Left ventricle myocardium superior (tissue), 1 donor: ENCODE measurements at places on chromosomes 6 and 20. TPM values are rescaled to one million over a fixed set of nuclear protein-coding genes. Genes with fewer than 3 reads are reported as not detected.

- DNase-seq: no peak
Measured at GRCh38 chr20:57736738-57737347, 27.0 kb upstream of the PMEPA1 start.

DNA sequence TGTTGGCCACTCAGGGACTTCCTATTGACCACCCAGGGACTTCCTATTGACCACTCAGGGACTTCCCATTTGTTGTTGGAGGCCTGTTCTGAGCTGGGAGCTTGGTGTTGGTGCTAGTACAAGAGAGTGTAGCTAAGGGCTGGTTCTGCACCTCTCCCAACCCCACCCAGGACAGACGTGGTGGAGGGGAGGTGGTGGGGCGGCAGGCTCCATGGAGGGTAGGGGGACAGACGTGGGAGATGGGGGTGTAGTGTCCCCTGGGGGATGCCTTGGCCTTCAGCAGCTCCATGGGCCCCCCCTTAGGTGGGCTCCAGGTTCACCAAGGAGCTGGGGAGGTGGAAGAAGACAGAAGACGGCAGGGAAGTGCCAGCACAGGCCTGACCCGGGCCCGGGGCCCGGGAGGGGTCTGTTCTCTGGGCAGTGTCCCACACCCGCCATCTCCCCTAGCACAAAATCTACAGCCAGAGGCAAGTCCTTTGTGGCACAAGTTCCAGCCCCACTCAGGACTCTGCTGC, 33.9 kb downstream of the CHRNA4 start:
- DNase-seq: peak; percentile 12

- DNase-seq: peak; percentile 67
Measured at GRCh38 chr6:169289619-169290339, 36.1 kb upstream of the THBS2 start.

DNA sequence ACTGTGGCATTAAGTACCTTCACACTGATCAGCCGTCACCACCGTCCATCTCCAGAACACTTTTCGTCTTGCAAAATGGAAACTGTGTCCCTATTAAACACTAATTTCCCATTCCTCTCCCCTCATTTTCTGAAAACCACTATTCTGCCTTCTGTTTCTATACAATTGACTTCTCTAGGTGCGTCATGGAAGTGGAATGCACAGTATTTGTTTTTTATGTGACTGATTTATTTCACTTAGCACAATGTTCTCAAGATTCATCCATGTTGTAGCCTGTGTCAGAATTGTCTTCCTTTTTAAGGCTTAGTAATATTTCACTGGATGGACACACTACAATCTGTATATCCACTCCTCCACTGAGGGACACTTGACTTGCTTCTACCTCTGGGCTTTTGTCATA, 53.8 kb upstream of the PDE10A start:
- DNase-seq: no peak

GRCh38 chr6:1313767-1314503, 2.0 kb downstream of the FOXQ1 start:
- DNase-seq: no peak

- DNase-seq: no peak
Measured at GRCh38 chr6:3363296-3364025, 93.4 kb downstream of the SLC22A23 start.

DNA sequence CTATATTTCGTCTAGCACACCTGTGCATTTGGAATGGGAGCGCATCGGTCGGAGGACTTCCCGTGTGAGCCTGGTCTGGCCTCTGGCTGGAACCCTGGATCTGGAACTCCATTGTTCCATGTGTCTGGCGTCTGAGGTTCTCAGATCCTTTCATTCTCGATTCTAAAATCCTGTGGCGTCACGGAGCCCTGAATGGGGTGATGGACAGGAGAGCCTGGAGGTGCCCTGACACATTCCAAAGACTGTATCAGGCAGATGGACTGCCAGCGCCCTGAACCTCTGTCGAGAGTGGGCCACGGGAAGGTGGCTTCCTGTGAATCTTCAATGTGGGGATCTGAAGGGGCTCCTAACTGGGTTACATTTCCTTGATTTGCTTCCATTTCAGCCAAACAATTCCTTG, 20.6 kb downstream of the MYH7B start:
- no peak for DNase-seq

- DNase-seq: no peak
Measured at GRCh38 chr6:45616209-45616608, 238.5 kb upstream of the SUPT3H start.

- DNase-seq: no peak
Measured at GRCh38 chr6:3771407-3772011, 20.0 kb upstream of the PXDC1 start.

- DNase-seq: no peak
Measured at GRCh38 chr20:210809-211502, 16.1 kb upstream of the DEFB129 start.

GRCh38 chr6:151286214-151286613, 46.4 kb downstream of the AKAP12 start:
- DNase-seq: no peak

- DNase-seq: no peak
Measured at GRCh38 chr6:142297996-142298753, 3.6 kb upstream of the ADGRG6 start.

DNA sequence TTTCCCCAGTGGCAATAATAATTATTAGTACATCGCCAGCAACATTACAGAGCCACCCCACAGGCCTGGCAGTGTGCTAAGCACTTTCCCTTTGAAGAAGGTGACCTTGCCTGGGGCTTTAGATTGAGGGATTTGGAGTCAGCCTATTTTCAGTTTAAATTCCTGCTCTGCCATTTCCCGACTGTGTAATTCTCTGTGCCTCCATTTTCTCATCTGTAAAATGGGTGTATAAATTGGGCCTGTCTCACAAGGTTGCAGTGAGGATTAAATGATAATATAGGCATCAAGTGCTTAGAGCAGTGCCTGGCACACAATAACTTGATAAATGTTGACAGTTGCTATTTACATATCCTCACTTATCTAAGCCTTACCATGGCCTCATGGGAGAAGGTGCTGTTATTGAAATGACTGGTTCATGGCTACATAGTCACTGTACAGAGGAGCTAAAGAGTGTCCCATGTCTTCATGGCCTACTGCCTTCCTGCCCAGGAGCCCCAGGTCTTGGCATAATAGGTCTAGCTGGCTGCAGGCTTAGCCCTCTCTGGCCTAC, 5.1 kb upstream of the SCRT2 start:
- no peak for DNase-seq

GRCh38 chr20:33255005-33255404, 19.2 kb downstream of the BPIFA1 start:
- DNase-seq: no peak

GRCh38 chr6:39792540-39793450, 619 bp downstream of the DAAM2 start:
- DNase-seq: peak; percentile 49

DNA sequence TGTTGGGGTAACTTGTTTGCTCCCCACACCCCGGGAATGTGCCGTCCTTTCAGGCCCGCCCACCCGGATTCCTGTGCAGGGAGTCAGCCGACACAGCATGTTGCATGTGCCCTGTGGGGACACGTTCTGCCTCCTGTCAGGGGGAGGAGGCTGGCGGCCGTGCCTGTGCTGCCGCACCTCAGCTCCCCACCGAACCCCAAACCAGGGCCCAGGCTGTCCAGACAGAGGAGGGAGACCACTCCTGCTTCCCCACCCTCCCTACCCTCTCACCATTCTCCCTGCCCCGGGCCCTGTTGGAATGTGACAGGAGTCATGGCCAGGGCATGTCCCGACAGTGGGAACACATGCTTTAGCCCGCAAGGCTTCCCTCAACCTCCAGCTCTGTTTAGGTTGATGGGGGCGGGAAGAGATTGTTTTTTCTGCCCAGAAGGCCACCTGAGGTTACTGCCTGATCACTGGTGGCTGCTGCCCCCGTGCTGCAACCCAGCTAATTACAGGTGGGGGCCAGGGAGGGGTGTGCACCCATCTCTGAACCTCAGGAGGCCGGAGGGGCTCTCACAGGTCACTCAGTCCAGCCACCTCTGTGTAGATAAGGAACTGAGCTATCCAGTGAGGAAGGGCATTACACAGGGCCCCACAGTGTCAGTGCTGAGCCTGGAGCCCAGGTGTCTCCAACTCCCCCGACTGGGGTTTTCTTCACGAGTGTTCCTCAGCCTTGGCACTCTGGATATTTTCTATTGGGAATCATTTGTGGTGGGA, 13.6 kb downstream of the LRRC73 start:
- DNase-seq: peak; percentile 54

DNA sequence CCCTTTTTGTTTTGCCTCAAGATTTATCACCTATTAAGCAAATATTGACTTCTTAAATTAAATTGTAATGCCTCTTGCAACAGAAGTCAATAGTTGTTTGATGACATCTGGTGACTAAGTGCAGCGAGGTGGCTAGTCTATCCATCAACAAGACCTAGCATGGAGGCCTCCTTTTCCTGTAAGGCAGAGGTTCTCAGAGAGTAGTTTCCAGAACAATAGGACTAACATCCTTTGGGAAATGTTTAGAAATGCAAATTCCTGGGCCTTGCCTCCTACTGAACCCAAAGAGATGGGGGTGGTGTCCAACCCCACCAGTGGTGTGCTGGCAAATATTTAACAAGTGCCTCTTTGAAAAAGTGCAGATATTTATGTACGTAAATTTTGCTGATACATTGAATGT, 143.7 kb downstream of the SCP2D1 start:
- DNase-seq: no peak

GRCh38 chr6:143941852-143942627, 66.0 kb downstream of the PLAGL1 start:
- DNase-seq: peak; percentile 68

- no peak for DNase-seq
Measured at GRCh38 chr6:166592821-166593220, 6.3 kb upstream of the RAMACL start.

GRCh38 chr6:13419422-13420195, 67.8 kb downstream of the GFOD1 start:
- DNase-seq: no peak

DNA sequence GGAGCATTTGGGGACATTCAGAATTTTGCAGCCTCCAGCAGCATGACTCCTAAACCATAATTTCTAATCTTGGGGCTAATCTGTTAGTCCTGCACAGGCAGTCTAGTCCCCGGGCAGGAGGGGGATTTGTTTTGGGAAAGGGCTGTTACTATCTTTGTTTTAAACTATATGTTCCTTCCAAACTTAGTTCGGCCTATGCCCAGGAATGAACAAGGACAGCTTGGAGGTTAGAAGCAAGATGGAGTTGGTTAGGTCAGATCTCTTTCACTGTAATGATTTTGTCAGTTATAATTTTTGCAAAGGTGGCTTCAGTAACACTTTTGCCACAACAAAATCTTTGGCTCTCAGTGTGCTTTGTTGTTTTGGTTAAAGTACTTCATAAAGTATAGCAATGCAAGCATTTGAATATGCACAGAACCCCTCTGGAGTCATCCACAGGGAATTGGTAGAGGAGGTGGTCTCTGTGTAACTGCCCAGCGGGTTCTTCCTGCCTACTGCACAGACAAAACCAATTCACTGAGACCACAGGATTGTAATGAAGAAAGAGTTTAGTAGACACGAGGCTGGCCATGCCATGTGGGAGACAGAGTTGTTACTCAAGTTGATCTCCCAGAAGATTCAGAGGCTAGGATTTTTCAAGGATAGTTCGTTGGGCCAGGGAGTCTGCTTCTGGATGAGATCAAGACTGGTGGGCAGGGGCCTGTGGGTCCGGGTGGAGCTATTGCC, 224.1 kb upstream of the MYLIP start:
- no peak for DNase-seq

GRCh38 chr6:42212442-42212841, 5.2 kb downstream of the MRPS10 start:
- DNase-seq: no peak

DNA sequence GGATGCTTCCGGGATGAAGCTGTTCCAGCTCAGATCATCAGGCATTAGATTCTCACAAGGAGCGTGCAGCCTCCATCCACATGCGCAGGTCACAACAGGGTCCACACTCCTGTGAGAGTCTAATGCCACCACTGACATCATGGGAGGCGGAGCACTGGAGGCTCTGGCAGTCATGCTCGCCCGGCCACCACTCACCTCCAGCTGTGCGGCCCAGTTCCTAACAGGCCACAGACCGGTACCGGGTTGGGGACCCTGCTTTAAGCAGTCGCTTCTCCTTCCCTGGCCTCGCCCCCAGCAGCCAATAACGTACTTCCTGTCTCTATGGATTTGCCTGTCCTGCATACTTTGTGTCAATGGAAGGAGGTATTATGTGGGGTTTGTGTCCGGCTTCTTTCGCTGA, 236.8 kb downstream of the TAF4 start:
- no peak for DNase-seq

- no peak for DNase-seq
Measured at GRCh38 chr6:29967379-29968010, 25.2 kb downstream of the HLA-A start.

DNA sequence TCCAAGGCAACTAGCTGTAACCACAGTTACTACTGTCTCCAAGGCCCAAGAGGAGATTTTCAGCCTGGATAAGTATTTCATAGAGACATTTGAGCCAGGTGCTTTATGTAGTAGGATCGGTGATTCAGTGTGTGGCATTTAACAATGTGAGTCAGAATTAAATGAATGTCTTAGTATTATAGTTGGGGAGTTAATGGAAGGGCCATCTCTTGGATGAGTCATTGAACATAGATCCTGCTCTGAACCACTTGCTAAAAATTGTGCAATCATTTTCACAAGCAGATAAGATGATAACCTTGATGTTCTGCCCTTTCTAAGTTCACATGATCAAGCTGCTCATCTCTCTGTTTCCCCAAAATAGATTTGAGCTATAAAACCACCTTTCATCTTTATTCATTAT, 668.9 kb upstream of the CITED2 start:
- no peak for DNase-seq

GRCh38 chr6:40611434-40611833, 24.3 kb upstream of the LRFN2 start:
- DNase-seq: no peak

DNA sequence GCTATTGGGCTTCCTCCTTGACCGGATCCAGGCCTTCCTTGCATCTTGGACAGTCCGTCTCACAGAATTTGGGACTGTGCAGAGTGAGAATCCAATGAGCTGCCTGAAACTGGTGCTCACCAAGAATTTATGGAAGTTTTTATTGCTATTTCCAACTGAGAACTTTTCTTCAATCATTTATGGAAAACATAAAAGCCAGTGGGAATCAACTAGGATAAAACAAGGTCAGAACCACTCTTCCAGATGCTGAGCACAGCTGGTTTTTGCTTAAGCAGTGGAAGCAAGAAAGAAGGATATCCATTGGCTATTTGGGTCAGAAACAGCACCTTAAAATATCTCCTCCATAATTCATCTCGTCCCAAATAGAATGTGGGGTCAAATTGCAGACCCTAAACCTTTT, 74.2 kb downstream of the CD83 start:
- no peak for DNase-seq

The RSPO3 gene
- total RNA-seq: 0.57 TPM

The TCF15 gene
- 11.8 TPM for total RNA-seq

The C20orf202 gene
- 0.25 TPM for total RNA-seq

The PHF10 gene
- total RNA-seq: 62.9 TPM

The DCDC2 gene
- total RNA-seq: not detected

The LY6G6C gene
- not detected for total RNA-seq

The ECI2 gene
- 157 TPM for total RNA-seq

The VAPB gene
- total RNA-seq: 74.5 TPM

The FERMT1 gene
- 1.1 TPM for total RNA-seq

The TBXT gene
- total RNA-seq: not detected

The KPNA5 gene
- total RNA-seq: 7.2 TPM

The PRSS16 gene
- total RNA-seq: not detected
